ENCODE measurements at places on chromosomes 11 and 22.

- DNase-seq: no peak
These were observed 212.0 kb upstream of the PGR start for GRCh38 chr11:101341578-101341977.

DNA sequence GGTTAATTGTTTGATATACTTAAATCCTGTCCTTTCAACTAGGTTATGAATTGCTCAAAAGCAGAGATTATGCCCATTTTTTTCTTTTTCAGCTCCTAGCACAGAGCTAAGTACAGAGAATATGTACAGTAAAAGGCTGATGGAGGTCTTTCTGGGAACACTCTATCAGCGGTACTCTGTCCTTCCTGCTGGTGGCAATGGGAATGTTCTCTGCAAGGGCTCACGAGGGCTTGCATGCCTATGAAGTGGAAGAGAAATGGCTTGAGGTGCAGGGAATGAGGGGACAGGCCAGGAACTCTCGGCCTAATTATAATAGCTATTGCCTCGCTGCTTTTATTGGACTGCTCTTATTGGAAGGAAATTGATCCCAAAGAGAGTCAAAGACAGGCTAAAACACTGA, 83.7 kb upstream of the RAB1B start:
- no peak for DNase-seq

GRCh38 chr11:111814557-111815320, 48.5 kb upstream of the PPP2R1B start:
- no peak for DNase-seq

GRCh38 chr11:120334894-120335462, 1.2 kb upstream of the ARHGEF12 start:
- DNase-seq: peak; percentile 59

DNA sequence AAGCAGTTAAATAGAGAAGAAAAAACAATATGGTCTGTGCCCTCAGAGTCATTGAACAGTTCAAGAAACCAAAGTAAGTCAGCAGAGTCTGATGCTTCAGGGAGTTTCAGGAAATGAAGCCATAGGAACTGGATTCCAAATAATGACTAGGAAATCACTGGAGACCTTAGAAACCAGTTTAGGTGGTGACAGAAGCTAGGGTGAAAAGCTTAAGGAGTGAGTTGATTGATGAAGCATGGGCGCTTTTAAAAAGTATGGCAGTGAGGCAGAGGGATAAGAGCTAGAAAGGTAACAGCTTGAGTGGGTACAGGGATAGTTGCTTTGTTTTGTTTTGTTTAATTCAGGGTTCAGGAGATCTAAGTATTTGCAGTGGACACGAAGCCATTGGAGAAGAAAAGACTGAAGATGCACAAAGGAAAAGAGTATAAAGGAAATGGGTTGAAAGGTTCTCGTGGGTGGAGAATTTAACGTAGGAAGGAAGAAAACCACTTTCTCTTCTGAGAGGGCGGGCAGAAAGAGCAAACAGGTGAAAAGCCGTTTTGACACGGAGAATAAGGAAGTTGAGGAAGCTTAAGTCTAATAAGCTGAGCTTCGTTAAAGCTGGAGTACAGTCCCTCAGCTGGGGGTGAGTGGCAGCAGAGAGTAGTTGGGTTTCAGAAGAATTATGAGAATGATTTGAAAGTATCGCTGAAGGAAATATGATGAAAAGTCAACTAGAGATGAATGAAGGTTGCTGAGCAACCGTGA, 14.8 kb downstream of the SGSM3 start:
- no peak for DNase-seq

DNA sequence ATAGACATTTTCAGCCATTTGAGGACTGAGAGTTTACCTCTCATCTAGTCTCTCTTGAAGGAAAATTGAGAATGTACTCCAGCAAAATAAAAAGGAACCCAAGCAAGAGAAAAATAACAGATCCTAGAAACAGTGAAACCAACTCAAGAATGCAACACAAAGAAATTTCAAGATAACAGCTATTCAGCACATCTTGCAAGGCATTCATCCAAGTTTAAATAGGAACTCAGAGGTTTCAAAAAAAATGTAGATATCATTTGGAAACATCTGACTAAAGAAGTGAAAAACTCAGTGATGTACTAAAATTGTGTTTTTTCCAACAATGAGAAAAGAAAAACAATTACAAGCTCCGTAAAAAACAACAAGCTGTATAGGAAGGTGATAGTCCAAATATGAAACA, 76.4 kb downstream of the TMEM135 start:
- no peak for DNase-seq

GRCh38 chr11:132158696-132159095, 788.3 kb downstream of the NTM start:
- peak; percentile 47 for DNase-seq

DNA sequence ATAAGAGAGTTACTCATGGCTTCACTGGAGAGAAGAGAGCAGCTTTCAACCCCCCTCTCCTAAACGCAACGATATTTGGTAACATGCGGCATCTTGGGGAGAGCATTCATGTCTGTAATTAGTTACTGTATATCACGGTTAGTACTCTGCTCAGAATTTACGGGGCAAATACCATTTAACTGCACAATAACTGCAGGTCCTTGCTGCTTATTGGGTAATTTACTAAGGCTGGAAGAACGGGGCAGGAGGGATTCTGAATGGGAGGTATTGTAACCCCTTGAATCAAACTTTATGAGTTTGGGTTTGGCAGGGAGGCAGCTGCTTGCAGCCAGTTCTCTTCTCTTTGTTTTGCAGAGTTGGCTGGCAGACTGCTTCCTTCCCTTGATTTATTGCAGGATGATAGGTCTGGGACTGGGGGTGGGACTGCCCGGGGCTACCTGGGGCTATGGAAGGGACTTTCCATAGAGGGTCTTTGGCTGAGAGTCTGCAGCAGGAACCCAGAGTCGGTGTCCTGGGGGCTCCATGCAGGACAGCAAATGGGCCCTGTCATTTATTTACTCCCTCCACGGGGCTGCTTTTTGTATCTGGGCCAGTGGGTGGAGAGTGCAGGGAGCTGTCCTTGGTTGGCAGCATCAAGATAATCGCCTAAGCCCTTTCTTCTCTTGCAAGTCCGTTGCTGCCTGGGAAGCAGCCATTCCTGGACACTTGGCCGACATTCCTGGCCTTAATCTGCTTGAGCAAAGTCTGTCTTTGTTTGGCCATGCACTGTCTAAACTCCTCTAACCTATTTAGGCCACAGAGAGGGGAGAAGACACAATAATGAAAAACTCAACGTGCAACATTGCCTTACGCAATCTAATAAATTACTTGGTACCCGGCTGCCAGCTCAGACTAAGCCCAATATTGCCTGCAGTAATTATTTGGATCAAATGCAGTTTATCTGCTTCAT, 188.9 kb downstream of the ST3GAL4 start:
- DNase-seq: peak; percentile 73
